Neural crest cell (in vitro differentiated cells): ENCODE measurements at places on chromosomes 12 and 14. TPM values are rescaled to one million over a fixed set of nuclear protein-coding genes. Genes with fewer than 3 reads are reported as not detected.

The LRRC10 gene
- total RNA-seq: not detected in 2 replicates

The KRT75 gene
- not detected in 2 replicates for total RNA-seq

The NOVA1 gene
- 62.2 and 62.7 TPM in 2 replicates for total RNA-seq

The AP5M1 gene
- total RNA-seq: 37.5 and 42.0 TPM in 2 replicates

The INSM2 gene
- total RNA-seq: 0.09 TPM in 1 of 2 replicates, not detected in the other

The ARHGDIB gene
- 1.2 and 1.5 TPM in 2 replicates for total RNA-seq

The TAS2R46 gene
- 0.43 and 0.89 TPM in 2 replicates for total RNA-seq

The ART4 gene
- not detected in 2 replicates for total RNA-seq

The FOXG1 gene
- 0.07 TPM in 1 of 2 replicates, not detected in the other for total RNA-seq

The AMDHD1 gene
- total RNA-seq: 0.18 and 0.30 TPM in 2 replicates

The SLC41A2 gene
- total RNA-seq: 1.9 and 3.8 TPM in 2 replicates

The B4GALNT1 gene
- 18.6 and 19.5 TPM in 2 replicates for total RNA-seq

The WASHC3 gene
- 19.5 and 22.4 TPM in 2 replicates for total RNA-seq

The B3GNT4 gene
- 0.19 and 0.41 TPM in 2 replicates for total RNA-seq

The MTHFD1 gene
- total RNA-seq: 161 and 172 TPM in 2 replicates

The FERMT2 gene
- 57.2 and 64.2 TPM in 2 replicates for total RNA-seq

The CMKLR1 gene
- total RNA-seq: 0.32 and 0.44 TPM in 2 replicates

The FAM181A gene
- 13.4 and 14.7 TPM in 2 replicates for total RNA-seq

The RD3L gene
- not detected in 2 replicates for total RNA-seq

The SLCO1B1 gene
- 0.21 TPM in 1 of 2 replicates, not detected in the other for total RNA-seq

The AKAP3 gene
- 2.8 and 3.5 TPM in 2 replicates for total RNA-seq

The KNTC1 gene
- total RNA-seq: 111 and 122 TPM in 2 replicates
